Cortex of kidney (tissue), 1 donor: ENCODE measurements at places on chromosomes 2 and 18.

- no peak for DNase-seq
Measured at GRCh38 chr2:120602251-120602650, 133.4 kb upstream of the GLI2 start.

DNA sequence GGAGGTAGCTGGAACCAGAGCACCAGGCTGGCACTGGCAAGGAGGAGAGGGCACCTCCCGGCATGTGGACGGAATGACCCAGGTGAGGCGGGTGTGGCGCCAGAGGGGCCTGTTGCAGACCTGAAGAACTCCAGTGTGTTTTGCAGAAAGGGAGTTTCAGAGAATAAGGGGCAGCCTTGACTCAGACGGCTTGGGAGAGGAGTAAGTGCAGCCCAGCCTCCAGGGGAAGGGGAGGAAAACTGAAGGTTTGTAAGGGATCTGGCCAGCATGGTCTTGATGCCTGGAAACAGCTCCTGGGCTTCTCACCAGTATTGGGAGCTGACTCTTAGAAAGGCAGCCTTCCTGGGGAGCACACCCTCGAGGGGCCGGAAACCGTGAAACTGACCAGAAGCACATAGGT is 101.1 kb downstream of the AGAP1 start:
- no peak for DNase-seq

DNA sequence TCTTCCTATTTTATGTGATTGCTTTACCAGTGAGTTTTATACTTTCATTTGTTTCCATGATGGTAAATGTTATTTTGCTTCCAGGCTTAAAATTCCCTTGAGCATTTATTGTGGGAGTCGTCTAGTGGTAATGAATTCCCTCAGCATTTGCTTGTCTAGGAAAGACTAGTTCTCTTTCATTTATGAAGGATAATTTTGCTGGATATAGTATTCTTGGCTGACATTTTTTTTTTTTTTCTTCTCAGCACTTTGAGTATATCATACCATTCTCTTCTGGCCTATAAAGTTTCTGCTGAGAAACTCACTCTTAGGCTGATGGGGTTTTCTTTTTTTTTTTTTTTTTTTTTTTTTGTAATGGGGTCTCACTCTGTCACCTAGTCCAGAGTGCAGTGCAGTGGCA is 99.1 kb downstream of the EDAR start:
- DNase-seq = no peak

- DNase-seq = no peak
Measured at GRCh38 chr2:220064111-220065030, 436.9 kb downstream of the SLC4A3 start.

GRCh38 chr2:122595065-122595464 is 839.6 kb downstream of the TSN start:
- DNase-seq = no peak

DNA sequence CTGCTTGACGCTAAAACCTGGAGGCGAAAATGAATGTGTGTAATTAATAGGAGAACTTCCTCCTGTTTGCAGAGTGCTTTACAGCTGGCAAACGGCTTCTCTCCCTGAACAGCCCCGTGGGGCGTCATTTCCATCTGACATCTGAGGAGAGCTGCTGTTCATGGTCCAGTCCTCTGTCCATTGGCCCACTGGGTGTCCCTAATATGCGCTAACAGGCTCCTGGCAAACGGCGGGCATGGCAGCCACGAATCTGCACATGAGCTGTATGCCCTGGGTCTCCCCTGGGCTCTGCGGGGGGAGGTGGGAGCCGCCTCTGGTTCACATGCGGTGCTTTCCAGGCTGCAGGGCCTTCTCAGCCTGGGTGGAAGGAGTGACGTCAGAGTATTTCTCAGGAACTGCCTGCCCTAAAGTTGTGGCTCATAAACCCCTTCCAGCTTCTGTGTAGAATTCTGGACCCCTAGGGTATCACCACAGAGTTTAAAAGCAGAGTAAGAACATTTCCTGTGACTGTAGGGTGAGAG is 73.2 kb downstream of the LRRFIP1 start:
- DNase-seq = no peak

GRCh38 chr18:75530566-75531211 is 103.2 kb upstream of the SMIM21 start:
- DNase-seq = no peak

DNA sequence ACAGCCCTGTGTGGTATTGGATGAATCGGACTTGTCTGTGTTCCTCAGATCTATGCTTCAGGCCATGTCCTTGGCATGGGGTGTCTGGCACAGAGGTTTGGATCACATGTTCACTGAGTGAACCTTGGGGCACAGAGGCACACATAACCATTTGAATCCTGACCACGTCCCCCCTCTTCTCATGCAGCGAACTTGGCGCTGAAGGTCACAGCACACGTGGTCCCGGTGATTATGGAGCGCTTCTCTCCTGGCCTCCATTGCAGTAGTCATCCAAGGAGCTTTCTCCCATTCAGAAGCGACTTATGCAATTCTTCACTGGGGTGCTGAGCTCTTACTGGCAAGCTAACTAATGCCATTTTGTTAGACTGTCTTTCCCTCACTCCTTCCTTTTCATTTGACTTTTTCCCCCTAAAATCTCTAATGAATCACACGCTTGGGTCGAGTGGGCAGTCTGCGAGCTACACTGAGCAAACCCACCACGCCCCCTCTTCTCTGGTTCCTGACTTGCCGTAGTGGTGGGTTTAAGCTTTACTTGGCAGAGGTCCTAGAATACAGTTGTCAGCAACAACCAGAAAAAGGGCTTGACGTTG is 59.4 kb downstream of the KCNG2 start:
- DNase-seq = no peak

DNA sequence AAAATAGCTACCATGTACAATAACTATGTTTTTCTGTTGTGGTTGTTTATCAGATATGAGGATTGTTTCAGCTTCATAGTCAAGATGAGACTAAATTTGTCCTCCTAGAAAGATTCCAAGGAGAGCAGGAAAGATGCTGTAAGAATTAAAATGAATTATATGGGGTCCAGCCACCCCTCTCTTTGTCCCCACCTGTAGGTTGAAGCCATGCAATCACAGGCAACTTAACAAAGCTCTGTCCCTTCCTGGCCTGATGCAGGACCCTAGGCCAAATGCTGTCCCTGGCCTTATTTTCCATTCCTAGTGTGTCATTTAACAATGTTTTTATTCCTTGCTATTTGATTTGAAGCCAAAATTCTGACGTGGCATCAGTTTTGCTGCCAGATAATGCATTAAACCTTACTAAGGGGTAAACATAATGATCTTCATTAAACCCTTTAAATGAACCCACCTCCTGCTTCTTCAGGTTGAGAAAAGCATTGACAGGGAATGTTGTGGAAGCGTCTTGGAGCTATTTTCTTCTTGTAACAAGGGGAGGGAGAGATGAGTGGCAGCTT is 240.9 kb upstream of the ZNF521 start:
- no peak for DNase-seq

- no peak for DNase-seq
Measured at GRCh38 chr2:41913311-41913710, 134.5 kb upstream of the PKDCC start.

DNA sequence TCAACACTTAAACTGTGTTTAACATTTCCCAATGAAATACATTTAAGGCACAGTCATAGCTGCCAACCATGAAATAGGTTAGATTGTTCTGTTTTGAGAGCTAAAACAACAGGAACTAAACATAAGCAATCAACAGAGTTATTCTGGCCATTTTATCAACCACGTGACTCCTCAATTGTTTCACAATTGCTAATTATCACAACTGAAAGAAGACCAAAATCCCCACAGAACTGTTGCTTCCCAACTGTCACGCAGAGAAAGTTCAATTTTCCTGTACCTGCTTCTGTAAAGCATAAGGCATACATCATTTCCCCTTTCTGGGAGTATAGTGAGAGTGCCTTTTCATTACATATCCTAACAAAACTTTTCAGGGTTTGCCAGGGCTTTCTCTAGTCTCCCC is 248.6 kb downstream of the EPHA4 start:
- no peak for DNase-seq

DNA sequence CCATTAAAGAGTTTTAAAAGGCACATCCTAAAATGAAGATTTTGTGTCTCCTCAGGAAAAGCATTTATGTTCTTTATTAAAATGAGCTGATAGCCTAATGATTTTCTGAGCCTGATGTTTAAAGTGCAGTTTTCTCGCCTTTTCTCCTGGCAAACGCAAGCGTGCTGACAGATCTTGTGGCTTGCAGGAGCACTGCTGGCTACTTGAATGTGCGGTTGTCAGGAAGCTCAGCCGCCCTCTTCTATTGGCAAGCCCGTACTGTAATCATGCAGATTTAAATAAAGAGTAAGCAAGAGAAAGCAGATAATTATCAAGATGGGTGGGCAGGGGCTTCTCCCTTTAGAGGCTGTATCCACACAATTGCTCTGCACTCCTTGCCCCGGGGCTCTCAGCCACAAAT is 139.5 kb upstream of the SPHKAP start:
- DNase-seq = no peak

DNA sequence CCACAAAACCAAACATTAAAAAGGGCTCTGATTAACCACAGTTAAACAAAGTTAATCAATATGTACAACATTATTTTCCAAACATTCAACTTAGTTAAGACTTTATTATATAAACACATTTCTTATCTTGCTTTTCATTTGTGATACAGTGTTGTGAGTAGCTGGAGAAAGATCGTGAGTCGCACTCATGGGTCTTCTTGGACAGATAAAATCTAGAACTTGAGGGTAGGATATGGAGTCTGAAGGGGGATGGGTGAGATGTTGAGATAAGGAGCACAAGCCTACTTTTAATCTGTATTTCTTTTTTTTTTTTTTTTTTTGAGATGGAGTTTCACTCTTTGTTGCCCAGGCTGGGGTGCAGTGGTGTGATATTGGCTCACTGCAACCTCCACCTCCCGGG is 22.6 kb upstream of the TMEM214 start:
- no peak for DNase-seq

DNA sequence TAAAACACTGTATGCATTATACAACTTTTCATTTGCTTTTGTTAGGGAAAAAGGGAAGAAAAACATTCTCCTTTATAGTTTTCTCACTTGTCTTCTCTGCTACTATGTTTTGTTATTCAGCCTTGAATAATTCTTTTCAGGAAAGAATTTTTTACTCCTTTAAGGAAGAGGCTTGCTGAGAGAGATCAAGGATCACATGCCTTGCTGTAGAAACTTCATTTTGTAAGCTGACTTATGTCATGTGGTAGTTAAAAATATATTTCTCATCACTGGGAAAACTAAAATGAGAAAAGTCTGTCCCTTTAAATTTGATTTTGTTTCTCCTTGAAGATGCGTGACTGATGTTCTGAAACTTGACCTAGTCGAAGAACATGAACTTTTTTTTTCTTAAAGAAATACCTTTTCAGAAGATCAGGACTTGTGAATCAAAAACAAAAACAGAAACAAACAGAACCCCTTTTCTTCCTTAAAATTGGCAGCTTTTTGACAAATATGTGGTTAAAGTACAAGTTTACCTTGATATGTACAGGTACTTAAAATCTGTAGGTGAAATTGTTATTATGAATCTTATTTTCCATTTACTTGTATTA is 145.1 kb downstream of the COMMD1 start:
- no peak for DNase-seq

DNA sequence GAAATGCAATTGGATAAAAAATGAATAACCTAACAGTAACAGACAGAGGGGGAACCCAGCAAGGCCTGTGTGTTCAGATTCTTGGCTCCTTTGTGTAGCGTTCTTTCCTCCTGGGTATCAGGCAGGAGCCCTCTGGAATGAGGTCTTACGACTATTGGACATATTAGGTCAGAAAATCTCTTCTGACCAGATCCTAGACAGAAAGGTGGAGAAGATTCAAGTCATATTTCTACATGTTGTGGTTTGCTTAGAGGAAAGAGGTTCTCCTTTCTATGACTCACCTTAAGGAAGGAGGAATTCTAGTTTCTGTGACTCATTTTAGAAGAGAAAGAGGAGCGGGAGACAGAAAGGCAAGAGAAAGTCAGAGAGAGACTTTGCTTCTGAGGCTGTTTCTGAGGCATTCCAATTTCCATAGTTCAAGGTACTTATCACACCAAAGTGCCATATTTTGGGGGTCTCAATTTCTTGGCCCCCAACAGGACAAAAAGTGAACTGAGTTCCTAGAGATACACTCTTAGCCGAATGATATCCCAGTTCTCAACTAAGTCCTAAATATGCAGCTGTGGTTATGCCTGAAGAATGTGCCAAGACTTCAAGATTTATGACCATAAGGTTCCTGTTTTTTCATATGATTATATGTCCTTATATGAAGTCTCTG is 618.6 kb downstream of the ZEB2 start:
- DNase-seq = no peak

DNA sequence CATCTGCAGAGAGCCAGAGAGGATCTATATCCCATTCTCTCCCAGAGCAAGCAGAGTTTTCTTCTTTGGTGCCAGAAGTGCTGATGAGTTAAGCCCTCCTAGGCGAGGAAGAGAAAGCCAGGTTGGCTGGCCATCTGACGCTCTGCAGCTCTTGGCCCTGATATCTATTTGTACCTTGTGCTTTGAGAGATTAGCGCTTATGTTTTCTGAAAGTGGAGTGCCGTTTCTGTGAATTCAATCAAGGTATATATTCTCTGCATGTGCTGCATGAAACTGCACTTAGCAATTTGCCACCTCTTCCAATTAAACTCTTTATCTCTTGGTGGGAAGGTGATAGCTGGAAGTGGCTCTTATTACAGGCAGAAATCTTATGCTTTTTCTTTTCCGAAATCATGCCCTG is 177.5 kb downstream of the LPIN1 start:
- DNase-seq = no peak

- no peak for DNase-seq
Measured at GRCh38 chr2:200254773-200255172, 51.7 kb upstream of the SPATS2L start.

DNA sequence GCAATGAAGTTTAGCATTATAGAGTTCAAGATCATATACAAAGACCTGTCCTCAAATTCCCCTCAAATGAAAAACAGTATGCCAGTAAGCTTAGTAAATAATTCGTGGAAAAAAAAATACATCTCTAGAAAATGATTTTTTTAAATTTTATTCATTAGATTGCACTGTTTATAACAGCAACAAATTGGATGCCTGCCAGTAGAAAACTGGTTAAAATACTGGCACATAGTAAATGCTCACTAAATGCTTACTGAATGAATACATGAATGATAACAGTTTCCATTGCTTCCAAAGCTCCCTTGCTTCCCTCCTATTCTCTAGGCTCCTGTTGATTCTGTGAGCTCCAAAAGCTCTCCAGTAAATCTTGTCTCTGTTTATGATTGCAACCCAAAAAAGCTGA is 25.5 kb upstream of the SEH1L start:
- DNase-seq = no peak
